Activated T-helper 9 cell treated with anti-CD3 and anti-CD28 coated beads, Interleukin-2, amount 50 U/mL, for 16 hours (primary cell): ENCODE measurements at places on chromosomes 2 and 18.

GRCh38 chr2:218032336-218033171, 29.8 kb upstream of the TNS1 start:
- no peak for DNase-seq

DNA sequence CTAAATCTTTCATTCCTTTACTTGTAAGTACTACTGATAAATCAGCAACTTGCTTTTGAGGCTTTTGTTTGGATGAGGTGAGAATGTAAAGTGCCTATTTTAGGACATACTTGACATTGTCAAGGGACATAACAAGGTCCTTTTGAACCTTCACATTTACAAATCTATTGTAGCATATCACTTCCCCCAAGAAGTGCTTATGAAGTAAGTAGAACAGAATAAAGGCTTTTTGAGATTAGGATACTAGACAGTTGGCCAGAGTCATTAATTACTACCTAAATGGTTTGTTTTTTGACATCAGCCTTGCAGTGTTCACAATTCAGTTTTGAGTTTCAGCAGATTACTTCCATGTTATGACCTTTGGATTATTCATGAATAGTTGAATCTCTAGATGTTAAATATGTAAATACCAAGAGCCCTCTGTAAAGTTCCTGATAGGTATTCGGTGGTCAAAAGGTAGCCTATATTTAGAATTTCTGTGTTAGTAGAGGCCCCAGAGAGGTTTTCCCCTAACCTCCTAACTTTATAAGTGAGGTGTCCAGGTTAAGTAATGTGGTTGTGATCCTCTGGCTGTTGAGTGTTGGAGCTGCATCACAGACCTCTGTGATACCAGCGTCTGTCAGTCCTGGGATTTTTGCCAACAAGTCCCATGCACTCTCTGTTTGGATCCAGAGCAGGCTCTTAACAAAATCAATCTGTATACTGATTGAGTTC, 67.2 kb downstream of the LCLAT1 start:
- DNase-seq, result no peak

DNA sequence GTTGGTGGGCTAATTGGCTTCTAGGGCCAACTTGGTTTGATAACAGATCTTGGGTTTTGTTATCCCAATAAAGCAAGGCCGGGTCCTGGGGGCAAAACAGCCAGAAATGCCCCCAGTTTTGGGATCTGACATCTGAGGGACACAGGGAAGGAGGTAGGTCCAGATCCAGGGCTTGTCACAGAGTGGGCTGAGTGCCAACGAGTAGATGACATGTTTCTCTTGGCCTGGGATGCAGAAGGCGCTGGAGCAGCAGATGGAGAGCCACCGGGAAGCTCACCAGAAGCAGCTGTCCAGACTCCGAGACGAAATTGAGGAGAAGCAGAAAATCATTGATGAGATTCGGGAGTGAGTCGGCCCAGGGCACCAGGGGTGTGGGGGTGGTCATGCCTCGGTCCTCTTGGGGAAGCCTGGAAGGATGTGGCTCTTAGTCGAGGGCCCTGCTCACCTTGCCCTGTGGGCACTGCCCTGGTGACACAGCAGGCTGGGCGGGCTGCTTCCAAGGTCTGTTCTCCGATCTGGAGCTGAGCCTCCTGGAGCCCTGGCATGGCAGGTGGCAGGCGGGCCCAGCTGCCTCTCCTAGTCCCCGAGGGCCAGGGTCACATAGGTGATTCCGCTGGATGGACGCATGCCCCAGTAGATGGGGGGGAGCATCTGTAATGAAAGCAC, 40.2 kb upstream of the LYPD6B start:
- no peak for DNase-seq

- DNase-seq, result no peak
Observed at GRCh38 chr18:21739604-21740537, 721 bp upstream of the MIB1 start.

DNA sequence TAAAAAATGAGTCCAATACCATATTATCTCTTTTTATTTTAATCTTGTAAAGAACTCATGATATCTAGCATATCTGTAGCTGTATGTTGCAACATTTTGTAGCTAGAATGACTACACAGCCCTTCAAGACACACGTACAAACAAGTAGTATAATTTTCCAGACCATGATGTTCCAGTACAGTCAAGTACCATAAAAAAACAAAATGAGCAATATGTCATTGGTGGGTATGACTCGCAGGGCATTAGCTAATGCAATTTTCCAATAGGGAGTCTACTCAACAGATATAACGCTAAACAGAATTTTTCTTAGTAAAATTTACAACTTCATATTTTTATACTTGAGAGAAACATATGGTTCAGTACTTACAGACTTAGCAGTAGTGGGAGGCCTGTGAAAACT, 53.6 kb upstream of the UGP2 start:
- no peak for DNase-seq
